ENCODE measurements at places on chromosomes 1 and 21. TPM values are rescaled to one million over a fixed set of nuclear protein-coding genes. Genes with fewer than 3 reads are reported as not detected.
A peak's percentile ranks its signal among the peaks of the same experiment; 100 is the strongest.

- DNase-seq = no peak
Measured at GRCh38 chr21:38256599-38257302, at the start of gene KCNJ15. KCNJ15 (plus strand) TSS chr21:38256991; CDS start chr21:38299262, 42,271 bp downstream.

DNA sequence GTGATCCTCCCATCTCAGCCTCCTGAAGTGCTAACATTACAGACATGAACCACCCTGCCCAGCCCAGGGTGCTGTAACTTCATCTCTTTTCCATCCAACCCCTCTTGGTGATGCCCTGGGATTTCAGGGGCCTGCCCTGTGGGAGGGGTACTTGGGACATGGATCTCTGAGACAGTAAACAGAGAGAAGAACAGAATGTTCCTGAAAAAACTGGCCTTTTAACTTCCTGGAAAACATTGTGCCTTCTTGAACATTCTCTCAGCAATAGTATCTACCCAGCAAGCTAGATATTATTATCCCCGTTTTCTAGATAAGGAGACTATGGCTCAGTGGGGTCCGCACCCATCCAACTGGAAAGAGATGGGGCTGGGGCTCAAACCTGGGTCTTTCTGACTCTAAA, 57.0 kb downstream of the VWA5B1 start:
- DNase-seq = no peak

DNA sequence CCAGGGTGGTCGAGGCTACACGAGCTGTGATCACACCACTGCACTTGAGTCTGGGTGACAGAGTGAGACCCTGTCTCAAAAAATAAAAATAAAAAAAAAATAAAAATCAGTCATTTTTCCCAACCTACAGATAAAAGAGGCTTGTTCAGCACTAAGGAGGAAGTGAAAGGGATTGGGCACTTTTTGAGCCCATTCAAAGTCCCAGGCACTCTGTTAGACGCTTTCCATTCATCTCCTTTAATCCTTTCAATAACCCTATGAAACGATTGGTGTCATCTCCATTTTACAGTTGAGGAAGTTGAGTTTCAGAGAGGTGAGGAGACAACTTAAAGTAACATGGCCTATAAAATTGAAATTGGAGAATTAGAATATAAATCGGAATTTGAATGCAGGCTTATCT, 10.4 kb upstream of the AGO4 start:
- DNase-seq = no peak

DNA sequence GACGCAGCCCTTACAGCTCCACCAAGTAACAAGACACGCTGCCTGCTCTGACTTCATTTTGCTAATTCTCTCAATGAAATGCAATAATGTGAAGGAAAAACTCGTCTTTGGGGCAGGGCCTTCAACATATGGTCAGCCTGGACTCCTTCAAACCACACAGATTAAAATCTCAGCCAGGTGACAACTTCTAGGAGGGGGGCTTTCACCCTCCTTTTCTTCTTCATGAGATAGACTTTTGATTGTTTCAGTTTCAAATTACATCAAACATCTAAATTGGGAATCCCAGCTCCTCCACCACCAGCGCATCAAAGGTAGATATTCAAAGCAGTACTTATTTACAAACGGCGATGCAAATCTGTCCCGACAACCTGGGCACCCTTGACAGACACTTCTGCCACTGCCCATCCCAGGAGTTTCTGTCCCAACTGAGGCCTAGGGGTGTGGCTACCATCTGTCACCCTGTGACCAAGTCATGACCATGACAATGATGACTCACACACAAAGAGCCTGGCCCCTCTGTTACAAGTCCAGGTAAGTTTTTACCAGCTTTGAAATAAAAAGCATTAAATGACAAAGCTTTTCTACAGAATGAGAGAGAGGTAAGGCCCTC, 29.7 kb downstream of the SSBP3 start:
- no peak for DNase-seq

DNA sequence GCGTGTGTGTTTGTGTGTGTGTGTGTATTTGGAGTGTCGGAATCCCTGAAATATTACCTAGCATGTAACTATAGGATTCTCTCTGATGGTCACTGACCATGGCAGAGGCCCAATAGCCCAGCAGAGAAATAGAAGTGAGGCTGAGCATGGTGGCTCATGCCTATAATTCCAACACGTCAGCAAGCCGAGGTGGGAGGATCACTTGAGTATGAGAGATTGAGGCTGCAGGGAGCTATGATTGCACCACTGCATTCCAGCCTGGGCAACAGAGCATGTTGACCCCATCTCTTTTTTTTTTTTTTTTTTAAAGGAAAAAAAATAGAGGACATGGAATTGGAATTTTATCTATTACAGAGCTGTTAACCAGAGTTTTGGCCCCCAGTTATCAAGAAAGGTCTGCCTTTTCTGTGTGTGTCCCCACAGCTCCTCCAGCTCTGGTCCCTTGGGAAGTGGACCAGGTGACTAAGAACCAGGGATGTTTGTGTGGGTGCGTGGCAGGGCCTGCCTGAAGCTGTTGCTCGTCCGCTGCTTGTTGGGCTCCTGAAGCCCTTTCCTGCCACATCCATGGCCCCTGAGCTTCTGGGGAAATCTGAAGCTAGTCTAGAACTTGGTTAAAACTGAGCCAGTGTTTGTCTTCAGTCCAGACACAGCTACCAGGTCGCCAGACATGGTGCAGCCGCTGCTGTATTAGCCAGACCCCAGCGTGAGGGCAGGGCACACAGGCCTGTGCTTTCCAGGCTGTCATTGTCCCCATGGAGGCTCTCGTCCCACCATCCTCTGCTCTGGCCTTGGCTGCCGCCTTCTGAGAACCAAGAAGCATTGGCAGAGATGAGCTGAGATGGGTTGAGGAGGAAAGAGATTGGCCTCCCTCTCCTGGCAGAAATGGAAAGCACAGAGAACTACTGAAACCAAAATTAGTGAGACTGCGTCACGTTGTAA, 25.5 kb downstream of the CAPN9 start:
- peak; percentile 85 for DNase-seq

GRCh38 chr1:78095593-78095992, 49.8 kb downstream of the GIPC2 start:
- DNase-seq = peak; percentile 48

GRCh38 chr1:101308935-101309333, 72.1 kb downstream of the S1PR1 start:
- no peak for DNase-seq

DNA sequence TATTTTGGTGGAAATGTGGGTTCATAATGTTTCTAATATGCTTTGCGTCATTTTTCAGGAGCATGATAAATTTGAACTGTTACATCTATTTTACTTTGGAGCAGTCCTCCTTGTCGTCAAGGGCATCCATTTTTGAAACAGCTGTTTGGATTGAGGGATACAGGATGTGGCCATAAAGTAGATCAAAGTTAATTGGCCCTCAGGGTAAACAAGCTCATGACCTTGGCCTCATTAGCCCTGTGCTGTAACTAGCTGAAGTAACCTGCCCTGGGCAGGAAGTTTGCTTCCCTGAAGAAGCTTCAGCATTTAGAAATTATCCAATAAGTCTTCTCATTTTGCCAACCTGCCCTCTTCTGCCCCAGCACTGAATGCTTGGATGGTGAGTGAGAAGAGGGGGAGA, 24.8 kb upstream of the RGL1 start:
- no peak for DNase-seq

DNA sequence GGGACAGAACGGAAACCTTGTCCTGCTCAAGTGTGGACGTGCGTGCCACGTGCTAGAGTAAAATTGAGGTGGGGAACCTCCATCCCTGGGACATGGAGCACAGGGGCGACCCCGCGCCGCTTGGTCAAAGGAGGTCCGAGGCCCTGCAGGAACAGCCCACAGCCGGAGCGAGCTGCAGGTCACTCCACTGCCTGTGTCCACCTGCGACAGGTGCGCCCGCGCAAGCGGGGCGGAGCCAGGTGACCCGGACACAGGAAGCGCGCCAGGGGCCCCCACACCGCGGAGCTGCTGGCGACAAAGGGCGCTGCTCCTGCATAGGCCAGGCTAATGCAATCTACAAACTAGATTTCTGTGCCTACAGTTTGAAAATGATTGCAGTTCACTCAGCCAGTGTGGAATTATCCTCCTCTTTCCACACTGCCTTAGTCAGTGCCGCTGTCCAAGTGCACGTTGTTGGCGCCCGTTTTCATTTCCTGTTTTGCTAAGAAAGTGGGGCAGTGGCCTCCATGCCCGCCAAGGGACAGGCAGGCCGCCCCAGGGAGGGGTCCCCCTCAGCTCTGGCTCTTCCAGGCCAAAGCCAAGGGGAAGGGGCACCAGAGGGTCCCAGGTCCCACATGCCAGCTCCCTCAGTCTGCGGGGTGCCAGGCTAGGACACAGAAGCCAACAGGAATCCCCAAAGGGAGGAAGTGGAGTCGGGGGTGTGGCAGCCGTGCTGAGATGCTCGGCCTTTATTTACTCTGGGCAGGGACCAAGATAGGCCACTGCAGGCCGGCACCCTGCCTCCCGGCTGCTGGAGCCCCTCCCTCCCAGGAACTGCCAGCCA, 4.3 kb upstream of the NADK start:
- peak; percentile 46 for DNase-seq

The NPHP4 gene
- 7.7 TPM for total RNA-seq

The CELA3A gene
- not detected for total RNA-seq

The PSMA5 gene
- 25.7 TPM for total RNA-seq

The CHI3L2 gene
- 5.0 TPM for total RNA-seq

The PARK7 gene
- total RNA-seq = 212 TPM

The NID1 gene
- 158 TPM for total RNA-seq

Data from tongue (tissue), 3 donors.